Iris pigment epithelial cell (primary cell): ENCODE measurements at places on chromosomes 12 and 14.

DNA sequence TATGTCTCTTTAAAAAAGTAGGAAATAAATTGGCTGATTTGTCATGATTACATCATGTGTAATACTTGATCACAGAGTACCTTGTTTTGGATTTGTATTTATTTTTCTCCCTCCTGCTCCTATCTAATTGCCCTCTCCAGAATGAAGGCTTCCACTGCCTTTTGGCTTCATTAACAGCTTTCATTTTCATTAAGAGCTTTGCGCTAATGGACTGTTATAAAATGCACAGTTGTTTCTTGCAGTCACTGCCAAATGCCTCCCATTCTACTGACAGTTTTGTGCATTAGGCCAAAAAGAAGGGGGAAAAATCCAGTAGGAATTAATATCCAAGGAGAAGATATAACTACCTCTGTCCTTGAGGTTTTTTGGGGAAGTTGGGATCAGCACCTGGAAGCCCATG lies 159.2 kb downstream of the NRXN3 start:
- no peak for DNase-seq

GRCh38 chr12:112759786-112760185 lies 31.8 kb upstream of the RPH3A start:
- DNase-seq, result no peak

DNA sequence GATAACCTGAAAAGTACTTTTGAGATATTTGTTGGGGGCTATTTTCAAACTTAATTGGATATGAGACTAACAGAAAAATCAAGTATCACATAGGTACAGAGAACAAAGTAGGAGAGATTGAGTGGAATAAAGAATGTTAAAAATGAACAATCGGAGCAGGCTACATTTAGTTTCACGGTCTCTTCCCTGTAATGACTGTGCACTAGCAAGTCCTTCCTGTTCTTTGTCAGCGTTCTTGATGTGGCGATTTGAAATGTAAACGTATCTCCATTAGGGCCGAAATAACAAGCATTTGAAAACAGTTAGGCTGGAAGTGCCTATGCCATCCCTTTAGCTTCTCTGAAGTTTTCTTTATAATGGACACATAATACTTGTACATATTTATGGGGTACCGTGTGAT lies 31.0 kb downstream of the SLC25A29 start:
- DNase-seq, result no peak

DNA sequence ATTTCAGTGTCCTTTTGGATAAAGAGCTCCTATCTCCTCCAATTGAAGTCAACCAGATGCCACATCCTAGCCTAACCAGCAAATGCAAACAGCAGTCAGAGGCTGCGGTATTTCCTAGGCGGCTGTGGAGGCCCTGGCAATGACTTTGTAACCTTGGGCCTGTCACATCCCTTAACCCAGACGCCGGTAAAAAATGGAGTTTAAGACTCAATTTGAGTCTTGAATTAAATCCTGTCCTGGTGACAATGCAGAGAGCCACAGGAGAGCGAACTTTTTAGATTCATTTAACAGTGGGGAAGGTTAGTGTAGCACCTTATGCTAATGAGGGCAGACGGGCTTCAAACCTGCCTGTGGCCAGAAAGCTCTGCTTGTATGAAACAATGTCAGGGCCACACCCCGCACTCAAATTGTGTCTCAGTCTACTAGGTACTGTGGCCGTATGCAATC lies 1.3 kb downstream of the C12orf75 start:
- DNase-seq, result no peak

- peak; percentile 100 for DNase-seq
Measured at GRCh38 chr14:69716478-69717187, 50.3 kb upstream of the SRSF5 start.

DNA sequence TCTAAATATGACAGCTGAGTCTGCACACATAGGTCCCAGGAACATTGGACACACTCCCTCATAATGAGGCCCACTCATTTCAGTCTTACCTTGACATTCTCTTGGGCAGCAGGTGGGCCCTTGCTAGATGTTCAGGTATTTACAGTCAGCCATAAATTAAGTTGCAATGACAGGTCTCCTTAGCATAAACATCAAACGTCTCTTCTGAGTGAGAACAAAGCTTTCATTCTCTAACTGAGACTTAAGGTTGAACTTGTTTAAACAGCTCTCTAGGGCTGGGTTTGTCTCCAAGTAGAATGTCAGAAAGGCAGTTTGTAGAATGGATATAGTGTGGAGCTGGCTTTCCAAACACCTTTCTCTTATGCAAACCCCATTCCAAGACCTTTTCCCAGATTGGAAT lies 10.3 kb downstream of the ACVR1B start:
- no peak for DNase-seq

DNA sequence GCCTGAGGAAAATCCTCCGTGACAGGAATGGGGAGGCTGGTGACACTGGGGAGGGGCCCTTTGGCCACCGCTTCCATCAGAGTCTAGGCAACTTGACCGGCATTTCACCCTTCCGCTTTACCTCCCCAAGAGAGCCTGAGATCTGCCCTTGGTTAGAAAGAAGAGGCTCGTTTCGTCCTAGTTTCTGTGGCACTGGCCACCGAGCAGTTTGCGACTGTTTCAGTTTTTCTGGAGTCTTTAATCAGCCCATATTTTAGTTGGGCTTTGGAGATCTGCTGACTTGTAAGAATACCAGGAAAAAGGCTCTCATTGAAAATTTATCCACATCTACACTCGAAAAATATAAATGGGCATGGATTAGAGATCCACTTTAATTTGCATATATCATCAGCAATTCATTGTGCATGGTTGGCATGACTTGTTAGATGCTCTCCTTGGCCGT lies 414 bp upstream of the ANKS1B start:
- DNase-seq, result no peak

- no peak for DNase-seq
Measured at GRCh38 chr12:2212537-2212936, 159.8 kb downstream of the CACNA1C start.

- DNase-seq, result no peak
Measured at GRCh38 chr14:73022051-73022450, 4.9 kb downstream of the ZFYVE1 start.

DNA sequence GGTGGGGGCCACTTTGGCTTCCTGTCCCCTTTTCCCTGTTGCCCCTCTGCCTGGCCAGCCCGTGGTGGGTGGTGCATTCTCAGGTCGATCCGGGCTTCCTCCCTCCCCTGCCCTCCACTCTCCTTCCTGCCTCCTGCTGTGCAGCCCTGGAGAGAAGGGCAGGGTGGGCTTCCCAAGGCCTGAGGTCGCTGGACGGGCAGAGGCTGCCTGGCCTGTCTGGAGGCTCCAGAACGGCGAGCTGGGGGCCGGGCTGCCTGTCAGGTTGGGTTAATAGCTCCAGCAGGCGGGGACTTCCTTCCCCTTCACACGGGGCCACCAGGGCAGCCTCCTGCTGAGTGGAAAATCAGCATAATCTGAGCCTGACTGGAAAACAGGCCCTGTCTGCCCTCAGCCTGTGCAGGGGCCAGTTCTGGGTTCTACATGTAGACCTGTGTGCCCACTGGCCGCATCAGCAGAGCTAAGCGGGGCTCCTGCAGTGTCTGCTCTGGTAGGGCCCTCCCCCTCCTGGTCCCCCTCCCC lies 11.3 kb downstream of the KIF26A start:
- peak; percentile 47 for DNase-seq

- peak; percentile 10 for DNase-seq
Measured at GRCh38 chr12:77229640-77230442, 164.5 kb upstream of the E2F7 start.

DNA sequence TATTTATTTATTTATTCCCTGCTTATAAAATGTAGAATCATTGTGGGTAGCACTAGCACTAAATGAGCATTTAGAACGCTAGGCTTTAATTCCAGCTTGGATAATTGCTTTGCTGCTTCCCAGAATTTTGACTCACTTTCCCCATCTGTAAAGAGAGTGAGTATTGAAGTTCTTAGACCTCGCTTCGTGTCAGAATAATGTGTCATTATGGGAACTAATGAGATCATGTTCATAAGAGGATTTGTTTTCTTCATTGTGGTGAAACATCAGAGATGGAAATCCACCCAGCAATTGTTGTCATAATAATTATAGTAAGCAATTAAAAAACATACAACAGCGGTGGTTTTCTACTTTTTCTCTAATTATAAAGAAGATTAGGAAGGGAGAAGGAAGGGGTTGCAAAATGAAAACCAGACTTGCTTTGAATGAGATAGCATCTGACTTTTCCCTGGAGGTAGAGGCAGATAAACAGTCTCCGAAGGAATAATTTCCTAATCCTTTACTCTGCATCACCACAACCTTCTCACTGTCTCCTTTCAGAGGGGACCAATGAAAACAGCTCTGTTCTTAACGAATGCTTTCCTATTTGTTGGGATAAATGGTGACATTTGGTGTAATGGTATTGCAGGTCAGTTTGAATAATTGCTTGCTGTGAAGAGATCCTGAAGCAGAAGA lies 86.8 kb upstream of the ARHGAP5 start:
- peak; percentile 47 for DNase-seq

GRCh38 chr14:56774503-56774902 lies 35.8 kb downstream of the OTX2 start:
- DNase-seq, result no peak

DNA sequence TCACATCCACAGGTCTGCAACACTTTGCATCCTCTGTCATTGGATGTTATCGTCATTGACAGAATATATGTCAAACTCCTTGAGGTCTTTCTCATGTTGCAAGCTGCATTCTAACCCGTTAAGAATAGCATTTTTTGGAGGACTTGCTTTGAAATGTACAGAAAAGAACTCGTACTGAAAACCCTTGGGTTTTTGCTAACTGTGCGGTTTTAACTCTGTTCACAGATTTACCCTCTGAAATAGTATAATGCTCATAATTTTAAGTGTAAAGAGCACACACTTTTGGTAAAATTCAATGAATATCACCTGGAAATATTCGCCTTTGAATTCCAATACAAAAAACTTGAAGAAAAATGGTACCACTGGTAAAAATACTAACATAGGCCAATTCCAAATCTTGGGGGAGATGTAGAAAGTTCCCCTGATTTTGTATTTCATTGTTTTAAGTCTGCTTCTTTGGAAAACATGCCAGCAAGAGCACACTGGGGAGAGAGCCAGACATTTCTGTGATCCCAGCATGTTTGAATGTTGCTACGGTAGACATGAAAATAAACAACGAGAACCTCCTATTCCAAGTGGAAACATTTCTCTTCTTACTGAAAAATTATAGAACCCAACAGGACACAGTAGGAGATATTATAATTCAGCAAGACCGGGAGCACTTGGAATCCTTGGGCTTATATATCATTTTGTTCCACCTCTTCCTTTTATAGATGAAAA lies 446.0 kb downstream of the AEBP2 start:
- DNase-seq, result no peak

DNA sequence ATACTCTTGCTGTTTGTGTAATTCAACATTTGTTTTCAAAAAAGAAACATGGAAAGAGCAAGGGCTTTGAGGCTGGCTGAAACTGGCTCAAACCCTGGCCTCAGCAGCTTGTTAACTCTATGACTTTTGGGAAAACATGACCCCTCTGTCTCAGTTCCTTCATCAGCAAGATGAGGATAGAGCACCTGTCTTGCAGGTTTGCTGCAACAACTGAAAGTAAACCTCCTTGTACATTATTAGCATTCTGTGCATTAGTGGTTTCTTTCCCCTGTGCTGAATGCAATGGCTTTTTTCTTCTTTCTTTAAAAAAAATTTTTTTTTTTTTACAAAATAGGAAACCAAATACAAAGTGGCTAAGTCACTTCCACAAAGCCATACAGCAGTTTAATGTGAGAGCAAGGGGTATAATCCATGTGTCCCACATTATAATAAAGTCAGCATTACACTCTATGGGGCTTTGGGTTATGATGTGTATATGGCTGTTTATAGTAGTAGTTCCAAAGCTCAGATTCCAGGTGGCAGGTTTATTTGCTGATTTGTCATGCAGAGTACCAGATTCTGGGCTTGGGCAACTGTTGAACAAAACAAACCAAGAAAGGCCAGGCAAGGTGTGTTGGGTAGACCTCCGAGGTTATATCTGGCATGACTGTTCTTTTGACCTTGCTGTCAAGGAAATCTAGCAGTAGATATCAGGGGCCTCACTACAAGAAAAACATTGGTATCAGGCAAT lies 194.5 kb upstream of the CNOT2 start:
- DNase-seq, result no peak

DNA sequence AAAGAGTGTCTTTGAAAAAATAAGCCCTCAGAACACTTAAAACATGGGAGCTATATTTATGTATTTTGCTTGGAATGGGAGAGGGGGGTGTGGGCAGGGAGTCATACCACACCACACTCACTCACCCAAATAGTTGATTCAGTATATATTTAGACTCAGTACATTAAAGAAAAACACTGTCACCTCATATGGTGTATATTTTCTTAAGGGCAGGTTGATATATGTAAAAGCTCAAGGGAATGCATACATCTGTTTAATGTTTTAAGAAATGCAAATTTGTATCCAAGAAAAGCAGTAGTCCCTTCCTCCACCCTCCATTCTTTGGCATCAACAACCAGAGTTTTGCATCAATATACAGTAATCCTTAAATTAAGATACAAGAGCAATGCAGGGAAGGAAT lies 1.4 kb downstream of the NFYB start:
- no peak for DNase-seq

DNA sequence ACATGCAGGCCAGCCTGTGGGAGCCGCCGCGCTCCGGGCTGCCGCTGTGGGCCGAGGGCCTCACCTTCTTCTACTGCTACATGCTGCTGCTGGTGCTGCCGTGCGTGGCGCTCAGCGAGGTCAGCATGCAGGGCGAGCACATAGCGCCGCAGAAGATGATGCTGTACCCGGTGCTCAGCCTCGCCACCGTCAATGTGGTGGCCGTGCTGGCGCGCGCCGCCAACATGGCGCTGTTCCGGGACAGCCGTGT lies 2.9 kb downstream of the TMEM121 start:
- no peak for DNase-seq

DNA sequence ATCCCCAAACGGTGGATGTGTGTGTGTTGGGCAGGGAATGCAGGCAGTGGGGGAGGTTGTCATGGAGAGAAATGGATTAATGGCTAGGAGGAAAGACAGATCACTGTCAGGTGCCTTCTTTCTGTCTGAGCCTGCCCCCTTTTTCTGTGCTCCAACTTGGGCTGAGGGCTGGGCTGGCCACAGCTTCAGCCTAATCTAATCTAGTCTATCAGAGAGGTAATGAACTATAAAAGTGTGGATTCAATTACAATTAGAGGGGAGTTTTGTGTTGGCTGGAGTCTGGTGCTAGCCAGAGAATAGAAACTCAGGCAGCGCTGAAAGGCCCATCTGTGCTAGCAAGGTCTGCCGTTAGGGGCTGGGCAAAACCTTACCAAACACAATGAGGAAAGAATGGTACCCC lies 41.2 kb downstream of the NEUROD4 start:
- DNase-seq, result no peak

DNA sequence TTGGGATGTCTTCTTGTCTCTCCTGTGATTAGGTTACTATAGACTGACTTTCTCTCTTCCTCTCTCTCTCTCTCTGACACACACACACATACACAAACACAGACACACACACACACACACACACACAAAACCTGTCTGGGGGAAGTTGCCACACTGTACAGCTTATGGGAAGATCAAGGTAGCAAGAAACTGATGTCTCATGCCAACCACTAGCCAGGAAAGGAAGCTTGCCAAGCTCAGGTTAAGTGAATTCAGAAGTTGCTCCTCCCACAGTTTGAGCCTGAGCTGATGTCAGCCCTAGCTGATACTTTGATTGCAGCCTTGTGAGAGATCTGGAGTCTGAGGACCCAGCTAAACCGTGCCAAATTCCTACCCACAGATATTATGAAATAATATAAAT lies 67.1 kb downstream of the PPFIA2 start:
- DNase-seq, result no peak

GRCh38 chr12:12439636-12440035 lies 82.8 kb downstream of the BORCS5 start:
- DNase-seq, result peak; percentile 99

GRCh38 chr12:50039151-50039835 lies 14.0 kb upstream of the RACGAP1 start:
- DNase-seq, result peak; percentile 76
